Adrenal gland (tissue), 19 donors: ENCODE measurements at places on chromosomes 1 and 21.

GRCh38 chr1:48718705-48719104, 58.0 kb downstream of the BEND5 start:
- DNase-seq, result no peak

- no peak for DNase-seq
These were observed 25.5 kb downstream of the TNFRSF8 start for GRCh38 chr1:12088607-12089006.

- no peak for DNase-seq
These were observed 11.6 kb upstream of the CTBS start for GRCh38 chr1:84585803-84586202.

GRCh38 chr1:221435504-221435904, 306.4 kb downstream of the DUSP10 start:
- DNase-seq, result no peak

GRCh38 chr1:22521692-22522091, 41.6 kb upstream of the EPHA8 start:
- DNase-seq, result no peak

- DNase-seq, result peak; percentile 65
These were observed 820 bp upstream of the TTF2 start for GRCh38 chr1:117059334-117059677.

DNA sequence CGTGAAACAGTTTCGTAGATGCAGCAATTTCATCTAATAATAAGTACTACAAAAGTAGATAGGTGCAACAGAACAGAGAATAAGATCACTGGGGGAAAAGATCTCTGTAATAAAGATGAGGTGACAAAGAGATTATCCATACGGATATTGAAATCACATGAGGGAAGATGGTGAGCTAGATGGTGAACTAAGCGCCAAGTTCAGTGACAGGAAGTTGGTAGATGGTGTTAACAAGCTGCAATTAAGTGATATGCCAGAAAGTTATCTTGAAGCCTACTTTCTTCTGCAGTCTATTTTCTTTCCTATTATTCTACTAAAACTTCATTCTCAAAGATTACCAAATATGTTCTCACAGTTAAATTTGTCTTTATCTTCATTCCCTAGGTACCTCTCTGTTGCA, 7.1 kb downstream of the LRIF1 start:
- no peak for DNase-seq

DNA sequence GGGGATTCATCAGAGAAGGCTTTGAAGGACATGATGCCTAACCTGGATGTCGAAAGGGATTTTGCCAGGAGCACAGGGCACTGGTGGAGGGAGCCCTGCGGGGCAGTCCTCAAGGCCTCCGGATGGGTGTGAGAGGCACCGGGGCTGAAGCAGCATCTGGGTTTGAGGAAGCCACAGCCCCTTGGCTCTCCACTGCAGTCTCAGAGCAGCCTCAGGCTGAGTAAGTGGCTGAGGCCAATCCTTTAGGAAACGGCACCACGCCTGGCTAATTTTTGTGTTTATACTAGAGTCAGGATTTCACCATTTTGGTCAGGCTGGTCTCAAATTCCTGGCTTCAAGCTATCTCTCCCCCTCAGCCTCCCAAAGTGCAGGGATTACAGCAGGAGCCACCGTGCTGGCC, 12.0 kb downstream of the ERVH48-1 start:
- no peak for DNase-seq

- no peak for DNase-seq
These were observed 37.1 kb downstream of the ATF6 start for GRCh38 chr1:161803181-161803580.

GRCh38 chr1:93221913-93222312, 41.4 kb downstream of the CCDC18 start:
- DNase-seq, result peak; percentile 33

GRCh38 chr1:67978890-67979516, 71.4 kb downstream of the DIRAS3 start:
- DNase-seq, result no peak

GRCh38 chr1:32194984-32195383, 5.4 kb upstream of the CCDC28B start:
- DNase-seq, result no peak

GRCh38 chr1:108801101-108801500, 54.6 kb downstream of the STXBP3 start:
- DNase-seq, result no peak

DNA sequence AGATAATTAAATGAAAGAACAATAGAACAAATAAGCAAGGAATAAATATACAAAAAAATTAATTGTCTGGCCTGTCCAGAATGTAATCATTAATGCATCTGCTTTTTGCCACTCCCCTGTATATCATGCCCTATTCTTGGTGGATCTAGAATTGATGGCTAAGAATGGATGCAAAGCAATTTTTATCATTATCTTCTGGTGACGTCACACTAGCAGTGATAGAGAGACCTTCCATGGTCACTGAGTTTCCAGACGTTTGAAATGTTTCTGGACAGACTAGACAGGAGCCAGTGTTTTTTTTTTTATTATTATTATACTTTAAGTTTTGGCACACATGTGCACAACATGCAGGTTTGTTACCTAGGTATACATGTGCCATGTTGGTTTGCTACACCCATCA, 563.0 kb downstream of the NEGR1 start:
- DNase-seq, result no peak

DNA sequence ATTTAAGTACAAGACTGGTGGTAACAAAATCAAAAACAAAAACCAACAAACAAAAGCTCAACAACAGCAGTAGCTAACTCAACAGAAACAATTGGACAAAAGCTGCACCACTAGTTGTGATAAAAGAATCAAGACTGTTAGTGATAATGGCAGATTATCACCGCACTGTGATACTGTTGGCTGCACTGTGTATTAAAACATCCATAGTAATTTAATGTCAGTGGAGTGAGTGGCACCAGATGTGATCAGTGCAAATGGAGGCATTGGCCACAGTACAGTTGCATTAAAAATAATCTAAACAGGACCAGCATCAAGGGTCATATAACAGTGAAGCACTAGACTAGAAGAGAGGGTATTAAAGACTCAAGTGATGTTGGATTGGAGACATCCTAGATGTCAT, 1341.3 kb downstream of the MRPL39 start:
- DNase-seq, result no peak

- no peak for DNase-seq
These were observed 36.1 kb downstream of the SORT1 start for GRCh38 chr1:109361649-109362048.

DNA sequence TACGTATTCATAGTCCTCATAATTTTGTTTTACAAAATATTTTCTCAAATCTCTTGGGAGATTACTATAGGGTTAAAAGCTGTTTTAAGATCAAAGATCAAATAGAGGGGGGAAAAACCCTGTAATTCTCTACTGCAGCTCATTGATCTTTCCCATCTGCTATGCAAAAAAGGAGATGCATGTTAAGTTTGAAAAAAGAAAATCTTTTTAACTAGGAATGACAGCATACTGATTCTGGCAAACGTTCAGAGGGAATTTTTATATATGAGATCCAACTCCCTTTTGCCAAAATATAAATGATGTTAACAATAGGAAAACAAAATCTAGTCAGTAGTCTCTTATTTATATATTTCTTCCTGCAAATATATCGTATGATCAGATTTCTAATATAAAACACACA, 69.1 kb downstream of the SMYD3 start:
- no peak for DNase-seq

GRCh38 chr1:243917177-243917862, 67.3 kb upstream of the AKT3 start:
- peak; percentile 49 for DNase-seq

DNA sequence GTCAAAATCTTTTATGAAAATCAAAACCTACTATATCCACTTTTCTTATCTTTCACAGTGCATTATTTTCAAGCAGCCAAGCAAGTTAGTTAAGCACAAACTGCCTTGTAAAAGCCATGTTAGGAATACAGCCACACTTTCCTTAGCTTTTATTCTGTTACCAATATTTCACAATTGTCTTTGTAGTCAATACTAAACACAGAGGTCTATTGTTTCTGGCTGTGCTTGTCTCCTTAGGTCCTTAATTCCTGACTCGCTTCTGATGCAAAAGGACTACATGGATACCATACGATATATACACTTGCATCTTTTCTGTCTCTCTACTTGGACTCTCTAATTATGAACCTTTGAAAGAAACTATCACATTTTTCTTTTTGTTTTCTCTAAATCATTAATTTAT, 331.8 kb downstream of the NEGR1 start:
- DNase-seq, result no peak

DNA sequence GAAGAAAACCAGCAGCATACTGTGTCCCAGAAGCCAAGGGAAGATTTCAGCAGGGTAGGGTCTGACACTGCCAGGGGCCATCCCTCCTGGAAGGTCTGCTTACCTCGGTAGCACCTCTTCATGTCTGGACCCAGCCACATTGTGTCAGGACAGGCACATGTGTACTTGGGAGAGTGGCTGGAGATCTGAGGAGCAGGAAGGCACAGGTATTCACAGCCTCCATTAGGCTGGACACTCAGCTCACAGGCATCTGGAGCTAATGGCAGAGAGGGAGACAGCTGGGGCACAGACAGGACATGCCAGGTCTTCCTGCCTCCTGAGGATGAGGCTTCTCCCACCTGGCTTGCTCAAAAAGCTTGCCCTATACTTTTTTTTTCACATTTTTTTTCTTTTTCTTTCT, 19.9 kb upstream of the MAGOH start:
- DNase-seq, result no peak

DNA sequence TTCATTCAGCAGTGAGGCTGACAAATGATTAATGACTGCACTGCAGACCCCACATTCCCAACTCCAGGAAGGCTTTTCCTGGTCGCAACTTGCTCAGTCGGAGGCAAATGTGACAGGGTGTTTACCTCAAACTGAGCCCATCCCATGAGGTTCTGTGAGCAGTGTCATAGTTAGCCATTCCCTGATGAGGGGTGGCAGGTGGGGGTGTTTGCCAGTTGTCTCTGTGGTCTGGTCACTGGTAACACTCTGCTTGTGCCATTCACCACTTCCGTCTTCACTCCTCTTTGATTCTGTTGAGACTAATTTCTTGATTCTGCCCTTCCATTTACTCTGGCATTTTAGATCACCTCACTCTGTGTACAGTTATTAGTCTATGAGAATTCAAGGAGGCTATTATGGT, 73.5 kb downstream of the NOS1AP start:
- DNase-seq, result no peak

DNA sequence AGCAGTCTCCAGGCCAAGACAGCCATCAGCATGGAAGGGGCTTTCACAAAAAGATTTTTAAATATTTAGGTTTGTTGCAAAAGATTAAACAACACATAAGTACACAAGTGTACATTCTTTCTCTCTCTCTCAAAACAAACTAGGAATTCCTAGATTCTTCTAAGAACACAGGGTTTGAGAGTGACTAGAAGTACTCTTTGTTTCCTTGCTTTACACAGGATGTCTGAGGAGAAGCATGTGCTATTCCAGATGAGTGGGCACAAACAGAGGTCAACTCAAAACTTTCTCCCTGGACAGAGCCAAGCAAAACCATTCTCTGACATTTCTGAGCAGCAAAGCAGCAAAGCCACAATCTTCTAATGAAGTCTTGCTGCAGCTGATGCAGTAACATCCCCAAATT, 210.6 kb upstream of the HOOK1 start:
- no peak for DNase-seq

DNA sequence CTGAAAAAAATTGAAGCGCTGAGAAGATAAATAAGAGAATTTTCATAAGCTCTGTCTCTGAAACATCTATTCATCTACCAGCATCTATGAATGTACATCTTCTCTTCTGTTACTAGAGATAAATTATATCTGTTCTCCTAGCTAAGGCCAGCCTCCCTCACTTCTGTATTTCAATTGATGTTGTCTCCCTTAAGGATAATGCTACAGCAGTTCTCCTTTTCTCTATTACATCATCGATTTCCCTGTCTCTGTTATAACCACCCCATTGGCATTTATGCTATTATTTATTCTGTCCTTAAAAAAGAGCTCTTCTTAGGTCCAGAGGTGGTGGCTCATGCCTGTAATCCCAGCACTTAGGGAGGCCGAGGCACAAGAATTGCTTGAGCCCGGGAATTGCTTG, 42.9 kb upstream of the TMCO2 start:
- no peak for DNase-seq

GRCh38 chr1:96256130-96256790, 465.3 kb upstream of the PTBP2 start:
- DNase-seq, result no peak

- no peak for DNase-seq
These were observed 62.1 kb downstream of the PLPPR4 start for GRCh38 chr1:99326215-99326949.

DNA sequence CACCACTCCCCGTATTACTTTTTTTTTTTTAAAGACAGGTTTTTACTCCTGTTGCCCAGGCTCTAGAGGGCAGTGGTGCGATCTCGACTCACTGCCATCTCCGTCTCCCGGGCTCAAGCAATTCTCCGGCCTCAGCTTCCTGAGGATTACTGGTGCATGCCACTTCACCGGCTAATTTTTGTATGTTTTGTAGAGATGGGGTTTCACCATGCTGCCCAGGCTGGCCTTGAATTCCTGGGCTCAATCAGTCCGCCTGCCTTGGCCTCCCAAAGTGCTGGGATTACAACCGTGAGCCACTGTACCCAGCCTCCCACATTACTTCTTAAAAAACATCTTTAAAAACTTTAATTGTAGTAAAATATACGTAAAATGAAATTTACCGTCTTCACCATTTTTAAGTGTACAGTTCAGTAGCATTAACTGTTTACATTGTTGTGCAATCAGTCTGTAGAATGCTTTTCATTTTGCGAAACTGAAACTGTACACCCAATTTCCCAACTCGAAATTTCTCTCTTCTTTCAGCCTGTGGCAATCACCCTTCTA, 77.0 kb downstream of the ZMYM4 start:
- DNase-seq, result peak; percentile 8

- no peak for DNase-seq
These were observed 36.6 kb downstream of the RIMKLA start for GRCh38 chr1:42417166-42417565.

DNA sequence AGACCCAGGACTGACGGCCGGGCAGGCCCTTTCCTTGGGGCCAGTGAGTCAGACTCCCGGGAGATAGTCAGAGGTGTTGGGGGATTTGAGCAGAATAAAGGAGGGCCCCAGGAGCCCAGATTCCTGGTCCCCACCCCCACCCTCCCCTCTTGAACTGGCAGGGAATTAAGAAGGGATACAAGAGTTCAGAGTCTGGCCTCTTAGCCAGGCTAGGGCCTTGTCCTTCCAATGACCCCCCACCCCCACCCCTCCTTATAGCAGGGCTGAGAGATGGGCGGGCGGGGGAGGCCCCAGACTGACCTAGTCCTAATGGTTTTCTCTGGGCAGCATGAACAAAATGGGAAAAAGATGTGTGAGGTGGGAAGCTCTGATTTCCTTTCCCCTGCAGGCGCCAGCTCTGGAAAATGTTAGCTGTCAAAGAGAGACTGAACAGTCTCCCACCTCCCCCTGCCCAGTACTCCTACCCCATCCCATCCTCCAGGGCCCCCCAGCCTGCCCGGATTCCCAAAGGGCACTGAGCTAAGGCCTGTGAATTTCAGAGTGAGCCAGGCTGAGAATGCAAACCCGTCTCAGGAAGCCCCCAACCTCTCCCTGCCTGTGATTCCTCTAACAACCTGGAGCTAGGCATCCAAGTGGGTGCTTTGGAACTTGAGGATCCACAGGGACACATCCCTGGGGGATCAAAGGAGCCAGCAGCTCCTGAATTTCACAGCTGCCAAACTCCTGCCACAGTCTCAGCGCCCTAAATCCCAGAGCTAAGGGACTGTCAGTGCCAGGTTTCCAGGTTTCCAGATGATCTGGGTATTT, 5.8 kb upstream of the CRABP2 start:
- no peak for DNase-seq
